HuH-7.5 (cell line): ENCODE measurements at places on chromosomes 12 and 14.

GRCh38 chr14:51644217-51644933 lies 7.3 kb upstream of the FRMD6 start:
- DNase-seq: no peak

DNA sequence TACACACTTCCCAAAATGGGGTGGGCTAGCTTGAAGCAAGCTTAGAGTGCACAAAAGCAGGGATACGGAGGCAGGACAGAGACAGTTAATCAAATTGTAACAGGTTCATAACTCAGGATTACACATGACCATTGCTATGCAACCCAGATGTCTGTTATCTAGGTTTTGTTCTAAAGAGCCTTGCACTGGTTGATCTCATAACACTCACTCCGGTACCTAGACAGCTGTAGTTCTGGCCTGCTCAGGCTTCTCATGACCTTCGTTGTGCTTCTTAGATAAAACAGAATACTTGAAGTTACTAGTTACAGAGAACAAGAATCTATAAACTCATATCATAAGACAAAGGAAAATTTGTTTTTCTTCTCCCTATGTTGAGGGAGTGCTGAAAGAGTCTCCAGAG lies 983.4 kb downstream of the TMEM121 start:
- DNase-seq: no peak

GRCh38 chr12:54941659-54942058 lies 42.9 kb downstream of the TESPA1 start:
- no peak for DNase-seq

GRCh38 chr12:31594681-31595080 lies 3.7 kb upstream of the DENND5B start:
- DNase-seq: no peak

GRCh38 chr12:104218935-104219334 lies 3.4 kb downstream of the TXNRD1 start:
- DNase-seq: no peak

DNA sequence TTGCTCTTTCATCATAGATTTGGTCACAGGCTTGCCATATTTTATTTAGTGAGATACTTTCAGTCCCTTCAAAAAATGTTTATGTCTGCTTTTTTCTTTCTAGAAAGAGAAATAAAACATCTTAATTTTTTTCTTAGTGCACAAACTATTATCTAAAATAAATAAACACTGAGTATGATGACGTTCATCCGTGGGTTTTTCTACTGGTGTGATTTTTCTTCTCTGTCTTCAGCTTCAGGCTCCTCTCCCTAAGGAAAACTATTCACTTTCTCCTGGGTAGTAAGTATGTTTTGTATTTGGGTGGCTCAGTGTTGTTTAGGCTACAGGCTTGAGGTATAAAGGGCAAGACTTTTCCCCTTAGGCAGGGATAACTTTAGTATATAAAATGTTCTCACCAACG lies 154.7 kb downstream of the DACT1 start:
- DNase-seq: no peak

DNA sequence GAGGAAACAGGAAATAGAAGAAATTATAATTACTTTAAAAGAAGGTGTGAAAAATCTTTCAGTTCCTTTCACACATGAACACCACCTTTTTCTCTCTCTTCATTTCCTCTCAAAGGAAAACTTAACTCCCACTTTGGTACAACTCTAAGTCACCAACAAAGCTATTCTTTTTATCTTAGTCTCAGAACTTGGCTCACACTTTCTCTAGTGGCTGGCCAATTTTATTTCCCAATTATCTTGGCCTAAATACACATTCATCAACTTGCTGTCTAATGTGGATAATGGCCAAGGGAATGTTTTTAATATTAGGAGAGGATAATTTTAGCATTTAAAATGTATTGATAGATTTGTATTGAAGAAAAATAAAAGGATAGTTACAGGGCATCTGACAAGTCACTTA lies 64.5 kb upstream of the NAV3 start:
- no peak for DNase-seq

GRCh38 chr14:104392396-104393198 lies 187.0 kb upstream of the C14orf180 start:
- DNase-seq: no peak

GRCh38 chr12:76614364-76614763 lies 54.8 kb upstream of the OSBPL8 start:
- DNase-seq: no peak

- DNase-seq: no peak
These were observed 1.9 kb downstream of the ABHD4 start for GRCh38 chr14:22600027-22600426.

DNA sequence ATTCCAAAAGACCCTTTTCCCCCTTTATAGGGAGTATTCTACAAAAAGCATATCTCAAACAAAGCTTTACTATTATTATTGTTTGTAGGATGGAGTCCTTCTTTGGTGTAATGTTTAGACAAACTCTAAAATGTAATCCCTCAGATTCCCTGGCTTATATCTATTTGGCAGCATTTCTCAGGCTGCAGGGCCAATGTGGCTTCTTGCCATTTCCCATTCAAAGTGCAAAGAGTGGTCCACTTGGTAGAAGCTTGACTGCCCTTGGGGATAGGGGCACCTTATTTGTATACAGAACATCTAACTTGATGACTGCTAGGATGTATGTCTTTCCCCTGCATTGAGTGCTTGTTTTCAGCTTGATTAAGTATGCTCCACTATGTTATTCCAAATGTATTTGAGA lies 242.7 kb downstream of the PRKD1 start:
- no peak for DNase-seq

DNA sequence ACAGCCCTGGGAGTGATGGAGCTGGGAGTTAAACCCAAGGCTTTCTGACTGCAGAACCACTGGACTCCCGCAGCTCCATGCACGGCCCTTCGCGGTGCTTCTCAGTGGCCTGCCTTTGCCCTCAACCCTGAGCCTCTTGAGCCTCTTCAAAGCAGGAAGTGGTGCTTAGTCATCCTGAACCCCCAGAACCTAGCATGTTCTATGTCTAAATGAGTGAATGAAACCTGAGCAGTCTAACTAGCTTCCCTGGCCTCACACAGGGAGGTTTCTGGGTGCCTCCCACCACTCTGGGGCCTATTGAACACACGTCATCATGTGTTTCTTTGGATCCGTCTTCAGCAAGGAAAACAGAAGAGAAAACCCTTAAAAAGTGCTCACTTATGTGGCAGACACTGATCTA lies 117.9 kb upstream of the SFSWAP start:
- no peak for DNase-seq

- no peak for DNase-seq
These were observed 61.4 kb upstream of the TUNAR start for GRCh38 chr14:95815226-95815690.

GRCh38 chr14:50524060-50524459 lies 8.3 kb downstream of the MAP4K5 start:
- DNase-seq: no peak

GRCh38 chr14:68342216-68342763 lies 450.6 kb downstream of the ZFP36L1 start:
- no peak for DNase-seq

DNA sequence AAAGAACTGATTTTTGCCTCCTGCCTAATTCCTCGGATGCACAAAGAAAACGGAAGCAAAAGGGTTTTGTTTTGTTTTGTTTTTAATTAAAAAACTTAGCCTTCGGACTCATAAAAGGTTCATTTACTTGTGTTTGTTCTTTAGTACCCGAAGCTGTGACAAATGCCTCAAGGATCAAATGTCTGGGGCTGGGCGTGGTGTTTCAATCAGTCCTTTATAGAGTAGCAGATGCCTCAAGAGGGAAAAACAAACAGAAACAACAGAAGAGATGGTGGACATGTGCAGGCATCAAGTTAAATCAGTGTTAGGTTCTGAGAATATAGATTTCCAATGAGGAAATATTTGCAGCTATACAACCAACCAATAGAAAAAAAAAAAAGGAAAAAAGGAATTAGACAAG lies 1.6 kb upstream of the WIF1 start:
- DNase-seq: no peak

- peak; percentile 66 for DNase-seq
These were observed at the start of gene RERG for GRCh38 chr12:15220915-15221885. Gene RERG (minus strand): TSS chr12:15221417. CDS start chr12:15217489, 3,928 bp downstream.

DNA sequence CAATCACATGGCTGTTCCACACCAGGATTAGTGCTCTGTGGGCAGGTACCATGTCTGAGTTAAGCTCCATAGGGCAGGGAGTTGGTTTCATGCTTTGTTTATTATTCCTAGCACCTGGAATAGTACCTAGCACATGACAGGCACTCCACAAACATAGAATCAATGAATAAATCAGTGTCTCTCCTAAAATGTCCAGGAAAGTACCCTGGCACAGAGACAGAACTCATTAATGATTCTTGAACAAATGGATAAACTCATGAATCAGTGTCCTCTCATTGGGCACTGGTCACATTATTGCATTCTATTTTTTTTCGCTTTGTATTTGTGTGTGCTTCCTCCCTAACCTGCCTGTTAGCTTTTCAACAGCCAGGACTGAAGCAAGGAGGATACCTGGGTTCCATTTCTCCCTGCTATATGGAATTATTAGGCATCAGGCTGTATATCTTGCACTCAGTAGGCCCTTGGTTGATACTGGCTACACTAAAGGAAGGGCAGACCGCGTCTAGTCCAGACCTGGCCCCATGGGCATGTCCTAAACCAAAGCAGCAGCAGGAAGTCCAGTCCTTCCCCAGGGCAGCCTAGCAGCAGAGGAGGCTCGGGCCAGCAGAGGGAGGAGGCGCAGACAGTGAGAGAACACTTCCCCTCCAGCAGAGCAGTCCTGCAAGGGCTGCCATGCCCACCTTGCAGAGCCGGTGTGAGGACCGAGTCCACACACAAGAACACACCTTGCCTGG lies 18.4 kb downstream of the HDAC7 start:
- no peak for DNase-seq

- no peak for DNase-seq
These were observed 3.8 kb downstream of the ARHGEF40 start for GRCh38 chr14:21073921-21074320.

GRCh38 chr12:83574142-83574541 lies 887.4 kb downstream of the TMTC2 start:
- no peak for DNase-seq

GRCh38 chr14:33966276-33966675 lies 15.4 kb upstream of the EGLN3 start:
- DNase-seq: no peak

- no peak for DNase-seq
These were observed 5.6 kb upstream of the E2F7 start for GRCh38 chr12:77070800-77071449.

DNA sequence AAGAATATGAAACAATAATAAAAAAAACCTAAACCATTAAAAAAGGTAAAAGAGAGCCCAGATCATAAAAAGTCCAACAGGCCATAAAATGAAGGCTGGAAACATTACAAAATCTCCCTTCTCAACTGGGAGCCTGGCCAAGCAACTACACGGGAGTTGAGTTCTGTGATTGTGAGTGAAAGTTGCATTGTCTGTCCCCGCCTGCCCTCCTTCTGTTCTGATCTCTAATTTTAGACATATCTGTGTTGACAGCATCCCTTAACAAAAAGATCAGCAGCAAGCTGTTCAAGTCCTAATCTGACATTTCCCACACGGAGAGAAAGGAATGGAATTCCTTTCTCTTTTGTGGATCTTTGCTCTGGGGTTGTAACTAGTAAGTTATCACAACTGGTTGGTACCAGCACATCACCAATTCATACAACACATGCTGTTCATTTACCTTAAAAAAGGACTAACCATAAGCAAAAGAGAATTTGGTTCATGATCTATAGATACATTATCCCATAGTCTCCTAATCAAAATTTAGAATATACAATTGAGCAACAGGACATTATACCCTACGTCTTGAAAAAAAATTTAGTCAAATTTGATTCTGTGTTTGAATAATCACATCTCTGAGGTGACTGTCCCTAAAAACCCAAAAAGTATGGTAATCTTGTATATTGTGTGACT lies 205.1 kb upstream of the GZMB start:
- no peak for DNase-seq

DNA sequence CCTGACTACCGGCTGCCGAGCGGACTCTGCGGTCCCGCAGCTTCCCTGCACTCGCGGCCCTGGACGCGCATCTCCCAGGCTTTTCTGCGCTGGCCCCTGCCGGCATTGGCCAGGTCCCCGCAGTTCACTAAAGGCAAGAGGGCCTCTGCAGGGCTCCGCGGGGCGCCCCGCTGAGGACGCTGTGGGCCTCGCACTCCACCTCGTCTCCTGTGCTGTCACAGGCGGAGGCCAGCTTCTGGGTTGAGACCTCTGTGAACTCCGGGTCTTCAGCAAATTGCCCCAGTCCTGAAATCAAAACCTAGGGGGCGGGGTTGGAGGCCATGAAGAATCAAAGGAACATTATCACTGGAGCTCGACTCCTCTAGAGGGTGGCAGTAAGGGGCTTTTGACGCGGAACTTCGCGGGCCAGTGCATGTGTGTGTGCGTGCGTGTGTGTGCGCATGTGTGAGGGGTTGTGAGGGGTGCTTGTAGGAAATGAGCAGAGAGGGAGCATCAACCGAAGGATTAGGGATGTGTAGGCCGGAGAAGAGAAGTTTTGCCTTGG lies 68.5 kb upstream of the CAPRIN2 start:
- no peak for DNase-seq

DNA sequence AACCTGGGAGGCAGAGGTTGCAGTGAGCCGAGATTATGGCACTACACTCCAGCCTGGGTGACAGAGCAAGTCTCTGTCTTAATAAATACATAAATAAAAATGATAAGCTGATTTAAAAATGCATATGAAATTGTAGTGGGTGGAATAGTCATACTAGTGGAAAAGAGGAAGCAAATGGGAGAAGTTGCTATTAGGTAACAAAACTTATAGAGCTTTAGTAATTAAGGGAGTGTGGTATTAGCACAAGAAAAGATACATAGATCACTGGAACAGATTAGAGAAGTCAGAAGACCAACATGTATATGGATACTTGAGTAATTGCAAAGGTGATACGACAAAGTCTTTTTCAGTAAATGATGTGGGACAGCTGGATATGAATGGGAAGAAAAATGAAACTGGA lies 26.5 kb downstream of the TECPR2 start:
- DNase-seq: no peak

GRCh38 chr14:22200977-22201605 lies 387.9 kb downstream of the DAD1 start:
- peak; percentile 9 for DNase-seq

GRCh38 chr14:37210448-37210847 lies 12.7 kb downstream of the MIPOL1 start:
- DNase-seq: no peak

- peak; percentile 10 for DNase-seq
These were observed 858 bp upstream of the FRMD6 start for GRCh38 chr14:51650716-51651387.

DNA sequence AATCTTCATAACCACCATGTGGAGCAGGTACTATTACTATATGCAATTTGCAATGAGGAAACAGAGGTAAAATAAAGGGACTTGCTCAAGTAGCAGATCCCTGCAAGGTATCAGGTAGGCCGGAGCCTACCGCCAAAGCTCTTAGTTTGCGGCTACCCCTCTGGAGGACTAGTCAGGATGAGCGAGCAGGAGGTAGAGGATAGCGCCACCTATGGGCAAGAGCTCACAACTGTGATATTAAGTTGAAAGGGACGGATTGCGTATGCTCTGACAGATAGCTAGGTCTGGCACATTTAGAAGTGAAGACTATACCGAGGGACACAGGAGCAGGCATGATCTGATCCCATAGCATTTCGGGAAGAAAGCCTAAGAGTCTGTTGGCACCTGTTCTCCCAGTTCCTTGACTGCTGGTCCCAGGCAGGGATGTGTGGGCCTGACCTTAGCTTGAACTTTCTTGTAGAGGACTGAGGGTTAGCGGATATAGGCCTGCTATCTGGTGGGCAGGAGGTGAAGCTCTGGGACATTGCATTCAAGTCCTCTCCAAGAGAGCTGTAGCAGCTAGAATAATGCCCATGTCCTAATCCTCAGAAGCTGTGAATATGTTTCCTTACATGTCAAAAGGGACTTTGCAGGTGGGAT lies 48.0 kb downstream of the SLC17A8 start:
- no peak for DNase-seq

GRCh38 chr12:100248886-100249285 lies 18.0 kb downstream of the DEPDC4 start:
- no peak for DNase-seq
